ENCODE measurements at places on chromosomes 4 and X.

- no peak for DNase-seq
Measured at GRCh38 chrX:75968293-75968692, 183.2 kb upstream of the MAGEE2 start.

DNA sequence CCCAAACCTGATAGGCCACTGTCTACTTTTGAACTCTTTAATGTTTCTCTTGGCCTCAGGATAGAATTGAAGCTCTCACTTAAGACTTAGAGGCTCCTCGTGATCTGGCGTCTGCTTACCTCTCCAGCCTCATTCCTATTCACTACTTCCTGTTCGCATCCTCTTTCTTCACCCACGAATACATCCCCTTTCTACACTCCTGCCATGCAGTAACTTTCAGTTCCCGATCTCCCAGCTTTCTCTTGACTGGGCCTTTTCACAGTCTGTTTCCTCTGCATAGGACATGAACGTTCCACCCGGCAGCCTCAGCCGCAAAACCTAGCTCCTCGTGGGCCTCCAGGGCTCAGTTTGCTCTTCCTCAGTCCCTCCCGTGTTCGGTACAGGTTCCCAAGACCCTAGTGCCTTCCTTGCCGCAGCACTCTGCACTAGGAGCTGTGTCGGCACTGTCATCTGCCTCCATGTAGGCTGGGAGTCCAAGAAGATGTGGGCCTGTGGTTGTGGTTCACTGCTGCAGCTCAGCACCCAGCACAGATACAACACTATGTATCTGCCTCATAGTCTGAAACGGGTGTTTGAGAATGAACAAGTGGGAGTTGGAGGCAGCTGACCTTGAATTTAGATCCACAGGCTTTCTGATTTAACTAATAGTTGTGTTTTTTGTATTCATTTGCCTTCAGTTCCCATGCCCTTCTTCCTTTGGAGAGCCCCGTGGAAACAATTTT is 15.8 kb downstream of the RPL39 start:
- DNase-seq: no peak

GRCh38 chr4:11746734-11747133 is 318.0 kb upstream of the HS3ST1 start:
- no peak for DNase-seq

- no peak for DNase-seq
Measured at GRCh38 chrX:115459883-115460880, 100.8 kb upstream of the PLS3 start.

DNA sequence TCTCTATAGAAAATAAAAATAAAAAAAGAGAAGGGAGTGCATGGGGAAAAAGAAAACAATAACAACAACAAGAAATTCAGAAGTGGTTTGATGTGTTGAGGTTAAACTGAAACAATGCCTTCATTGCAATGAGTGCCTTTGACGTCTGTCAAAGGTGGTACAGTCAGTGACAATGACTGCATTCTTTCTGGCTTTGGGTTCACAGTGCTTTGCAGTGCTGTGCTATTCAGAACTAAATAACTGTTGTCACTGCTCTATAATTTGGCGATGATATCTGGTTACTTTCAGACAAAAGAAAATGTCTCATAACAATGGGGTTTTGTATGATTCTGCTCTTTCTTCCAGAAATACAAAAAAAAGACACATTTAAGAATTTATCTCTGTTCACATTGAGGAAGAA is 488.6 kb upstream of the MAGEB2 start:
- no peak for DNase-seq

DNA sequence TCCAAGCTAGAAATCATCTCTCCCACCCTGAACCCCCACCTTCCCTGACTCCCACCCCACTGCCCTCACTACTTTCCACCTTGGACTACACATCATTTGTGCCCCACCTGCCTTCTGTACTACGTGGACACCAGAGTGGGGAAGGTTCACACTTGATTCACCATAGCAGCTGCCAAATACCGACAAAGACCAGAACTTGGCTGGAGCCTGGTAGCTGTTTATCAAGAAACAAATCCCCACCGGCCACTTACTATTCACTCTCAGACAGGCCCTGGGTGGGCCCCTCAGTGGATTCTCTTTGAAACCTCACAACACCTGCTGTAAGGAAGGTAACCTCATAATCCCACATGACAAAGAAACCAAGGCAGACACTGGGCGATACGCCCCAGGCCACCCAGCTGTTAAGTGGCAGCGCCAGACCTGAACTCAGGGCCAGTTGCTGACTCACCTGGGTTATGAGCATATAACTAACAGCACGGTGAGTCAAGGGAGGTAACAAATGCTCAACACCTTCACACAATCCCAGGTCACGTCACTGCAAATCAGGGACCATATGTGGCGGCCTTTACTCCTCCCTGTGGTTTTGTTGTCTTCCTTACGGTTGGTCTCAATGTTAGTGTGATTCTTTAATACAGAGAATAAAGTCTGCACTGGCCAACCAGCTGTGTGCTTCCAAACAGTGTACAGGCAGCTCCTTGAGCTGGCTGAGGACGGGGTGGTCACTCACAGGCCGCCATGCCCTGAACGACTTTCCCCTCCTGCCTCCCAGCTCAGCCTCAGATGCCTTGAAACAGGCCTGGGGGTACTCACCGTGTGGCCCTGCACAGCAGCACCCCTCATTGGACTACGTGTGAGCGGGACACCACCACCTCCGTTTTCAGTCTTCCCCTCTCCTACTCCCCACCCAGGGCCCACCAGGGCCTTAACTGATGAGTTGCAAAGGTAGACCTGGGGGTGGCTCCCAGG is 7.5 kb downstream of the WDR1 start:
- no peak for DNase-seq

- no peak for DNase-seq
Measured at GRCh38 chrX:140092121-140092520, 126.8 kb upstream of the CXorf66 start.

- DNase-seq: no peak
Measured at GRCh38 chrX:30781711-30782444, 107.2 kb downstream of the TAB3 start.

DNA sequence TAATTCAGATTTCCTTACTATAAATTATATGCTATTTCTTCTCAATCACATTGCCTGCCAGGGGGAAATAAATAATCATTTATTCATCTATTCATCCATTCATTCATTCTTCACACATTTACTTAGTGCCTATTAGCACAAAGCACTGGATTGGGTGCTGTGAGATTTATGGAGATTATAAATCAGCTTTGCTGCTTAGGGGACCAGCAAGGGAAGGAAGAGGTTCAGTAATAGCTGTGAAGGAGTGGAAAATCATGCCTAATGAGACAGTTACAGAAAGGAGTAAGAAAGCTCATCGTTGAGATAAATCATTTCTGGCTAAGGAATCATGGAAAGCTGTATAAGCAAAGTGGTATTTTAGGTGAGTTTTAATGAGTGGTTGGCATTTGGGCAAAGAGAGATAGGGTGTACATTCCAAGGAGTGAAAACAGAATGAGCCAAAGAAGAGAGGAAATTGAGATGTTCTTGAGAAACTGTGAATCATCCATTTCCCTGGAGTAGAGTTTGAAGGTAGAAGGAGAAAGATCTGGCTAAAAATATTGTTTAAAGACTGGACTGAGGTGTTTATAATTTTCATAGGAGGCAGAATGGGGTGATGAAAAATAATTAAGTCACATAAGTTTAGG is 9.6 kb downstream of the ARSJ start:
- DNase-seq: no peak

DNA sequence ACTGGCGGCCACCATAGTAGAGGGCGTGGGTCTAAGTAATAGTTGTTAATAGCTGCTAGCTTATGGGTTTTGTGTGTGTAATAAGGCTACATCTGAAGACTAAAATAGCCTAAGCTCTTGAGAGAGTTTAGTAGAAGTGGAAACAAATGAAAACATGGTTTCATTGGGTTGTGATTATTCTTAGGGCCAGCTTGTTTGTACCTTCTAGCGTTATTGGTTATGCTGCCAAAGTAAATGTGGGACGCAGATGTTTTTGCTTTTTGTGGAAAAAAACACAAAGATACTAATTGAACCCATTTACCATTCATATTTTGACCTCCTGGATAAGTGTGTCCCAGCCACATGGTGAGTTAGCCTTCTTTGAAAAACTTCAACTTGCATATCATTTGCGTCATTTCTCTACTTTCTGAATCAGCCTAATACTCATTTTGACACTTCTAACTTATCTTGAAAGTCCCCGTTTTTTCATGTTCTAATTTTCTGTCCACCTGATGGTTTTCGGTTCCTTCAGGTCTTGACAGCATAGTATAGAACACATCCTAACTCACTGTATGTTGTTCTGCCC is 305.3 kb downstream of the FRMPD4 start:
- DNase-seq: no peak

DNA sequence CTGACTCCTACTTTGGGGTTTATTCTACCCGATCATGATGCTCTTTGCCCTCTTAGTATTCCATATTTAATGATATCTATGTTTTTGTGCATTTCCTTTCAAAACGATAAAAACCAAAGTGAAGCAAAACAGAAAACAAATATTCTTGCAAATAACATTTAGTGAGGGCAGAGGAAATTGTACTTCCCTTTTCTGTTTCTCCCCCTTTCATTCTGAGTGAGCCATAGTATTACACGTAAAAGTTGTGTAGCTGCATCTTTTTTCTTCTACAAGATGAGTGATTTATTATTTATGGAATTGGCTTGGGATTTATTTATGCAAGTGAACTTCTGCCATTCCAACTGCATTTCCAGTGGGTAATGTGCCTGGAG is 109.9 kb downstream of the AFF2 start:
- no peak for DNase-seq

DNA sequence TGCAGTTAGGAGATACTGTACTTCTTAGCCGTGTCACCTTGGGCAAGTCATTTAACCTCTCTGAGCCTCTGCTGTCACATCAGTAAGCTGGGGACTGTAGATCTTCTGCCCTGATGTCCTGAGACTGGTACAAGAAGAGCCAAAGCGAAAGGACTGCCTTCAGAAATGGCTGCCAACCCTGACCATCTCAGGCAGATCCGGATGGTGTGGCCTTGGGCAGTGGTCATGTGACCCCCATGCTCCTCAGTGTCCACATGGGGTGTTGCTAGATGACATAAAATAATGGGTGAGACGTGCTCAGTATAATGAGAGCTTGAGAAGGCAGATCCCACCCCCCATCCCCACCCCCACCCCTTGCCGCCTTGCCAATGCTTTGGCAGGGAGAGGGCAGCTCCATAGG is 60.4 kb upstream of the MTM1 start:
- no peak for DNase-seq

DNA sequence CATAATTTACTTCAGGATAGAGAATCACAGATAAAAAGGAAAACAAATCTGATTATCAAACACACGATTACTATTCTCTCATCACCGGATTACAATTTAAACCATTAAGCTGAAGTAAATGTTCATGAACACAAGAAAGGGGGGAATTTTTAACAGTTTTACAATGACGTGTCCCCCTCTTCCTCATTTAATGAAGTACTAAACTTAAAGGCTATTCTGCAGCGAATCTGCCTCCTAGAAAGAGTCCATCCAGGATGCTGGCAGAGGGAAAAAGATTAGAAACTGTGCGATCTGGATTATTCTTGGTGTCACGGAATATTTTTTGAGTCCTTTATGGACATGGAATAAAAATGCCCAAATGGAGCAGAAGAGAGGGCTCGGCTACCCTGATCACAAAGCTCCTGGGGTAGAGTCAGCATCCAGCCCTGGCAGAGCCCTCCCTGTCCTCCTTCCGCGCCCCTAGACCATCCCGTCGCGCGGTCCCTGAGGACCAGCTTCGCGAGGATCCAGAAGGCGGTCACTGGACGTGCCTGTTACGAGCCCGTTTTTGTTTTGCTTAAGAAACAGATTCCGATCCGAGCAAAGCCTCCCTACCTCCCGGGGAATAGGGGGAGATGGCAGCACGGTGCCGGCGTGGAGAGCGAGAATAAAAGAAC is 1.2 kb downstream of the ELF2 start:
- peak; percentile 29 for DNase-seq

GRCh38 chr4:102343964-102344519 is 1.2 kb downstream of the SLC39A8 start:
- peak; percentile 46 for DNase-seq

DNA sequence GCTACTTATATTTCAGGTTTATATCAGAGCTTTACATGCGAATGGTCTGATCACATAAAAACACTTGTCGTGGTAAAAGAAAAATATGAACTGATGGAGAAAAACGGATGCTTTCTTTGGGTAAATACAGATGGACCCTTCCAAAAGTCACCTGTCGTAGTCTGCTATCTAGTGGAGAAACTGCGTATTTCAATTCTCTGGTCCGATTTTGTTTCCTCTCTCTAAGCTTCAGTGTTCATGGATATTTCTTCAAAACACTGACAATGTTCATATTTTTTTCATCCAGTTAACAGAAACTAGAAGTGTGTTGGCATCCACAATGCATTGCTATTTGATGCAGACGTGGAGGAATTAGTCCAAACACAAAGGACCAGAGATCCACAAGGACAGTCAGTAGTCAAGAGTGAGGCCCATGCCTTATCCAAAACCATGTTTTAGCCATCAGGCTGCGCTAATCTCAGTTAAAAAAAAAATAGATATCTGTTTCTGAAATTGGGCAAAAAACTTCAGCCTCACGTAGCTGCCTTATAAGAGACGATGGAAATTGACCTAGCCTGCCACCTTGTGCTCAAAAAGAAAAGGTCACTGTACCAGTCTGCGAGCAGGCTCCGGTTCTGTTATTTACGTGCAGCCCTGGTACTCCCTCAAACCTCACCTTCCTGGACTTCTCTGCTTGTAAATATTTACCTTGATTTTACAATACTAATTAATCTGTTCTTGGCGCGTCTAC is 16.0 kb downstream of the MEPE start:
- DNase-seq: peak; percentile 13

- DNase-seq: no peak
Measured at GRCh38 chr4:19700992-19701391, 550.7 kb upstream of the SLIT2 start.

DNA sequence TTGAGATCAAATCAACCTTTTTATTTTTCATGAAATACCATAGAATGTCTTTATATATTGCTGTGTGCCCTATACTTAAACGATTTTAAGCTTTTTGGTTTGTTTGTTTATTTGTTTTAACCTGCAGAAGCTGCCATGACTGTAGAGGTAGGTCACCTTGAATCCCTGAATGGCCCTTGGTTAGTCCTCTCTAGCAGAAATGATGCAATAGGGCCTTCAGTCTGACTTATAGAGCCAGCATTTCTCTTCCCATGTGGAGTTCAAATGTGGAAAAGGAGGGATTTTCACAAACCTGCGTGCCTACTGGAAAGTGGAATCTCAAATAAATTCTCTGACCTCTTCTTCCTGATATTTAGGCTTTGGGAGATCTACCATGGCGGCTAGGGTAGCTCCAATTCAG is 327.9 kb downstream of the MAPK10 start:
- no peak for DNase-seq

- DNase-seq: no peak
Measured at GRCh38 chrX:2965965-2966364, 36.8 kb upstream of the ARSD start.

- DNase-seq: no peak
Measured at GRCh38 chr4:81146466-81146865, 68.6 kb downstream of the PRKG2 start.

Data from thymus (tissue), 14 donors.